ENCODE measurements at places on chromosomes 5 and 9.

DNA sequence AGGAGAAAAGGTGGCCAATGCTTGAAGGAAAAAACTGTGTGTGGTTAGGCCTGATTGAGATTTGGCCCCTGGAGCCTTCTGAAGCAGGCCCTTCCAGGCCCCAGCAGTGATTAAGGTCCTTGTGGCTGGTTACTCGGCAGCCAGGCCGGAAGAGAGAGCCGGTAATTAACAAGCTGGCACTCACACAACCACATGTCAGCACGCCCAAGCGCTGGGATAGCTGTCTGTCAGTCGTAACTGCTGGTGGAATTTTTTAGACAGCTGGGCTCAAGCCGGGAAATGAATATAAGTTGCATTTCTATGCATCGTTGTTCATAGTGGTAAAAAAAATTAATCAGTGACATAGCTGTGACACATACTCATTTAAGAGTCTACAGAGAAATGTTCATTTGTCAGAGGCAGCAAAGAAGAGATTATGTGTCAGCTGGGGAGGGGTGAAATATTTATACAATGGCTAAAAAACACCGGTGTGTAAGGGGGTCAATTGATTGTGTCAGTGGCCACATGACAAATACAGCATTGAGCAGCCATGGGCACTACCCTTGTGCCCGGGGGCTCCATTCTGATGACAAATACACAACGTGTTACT, 13.7 kb upstream of the ARAP3 start:
- no peak for DNase-seq

GRCh38 chr9:2086971-2087370, 71.8 kb downstream of the SMARCA2 start:
- DNase-seq, result no peak

- DNase-seq, result no peak
Measured at GRCh38 chr9:97529363-97530076, 28.1 kb downstream of the TMOD1 start.

- DNase-seq, result no peak
Measured at GRCh38 chr9:110192531-110193261, 15.3 kb downstream of the C9orf152 start.

DNA sequence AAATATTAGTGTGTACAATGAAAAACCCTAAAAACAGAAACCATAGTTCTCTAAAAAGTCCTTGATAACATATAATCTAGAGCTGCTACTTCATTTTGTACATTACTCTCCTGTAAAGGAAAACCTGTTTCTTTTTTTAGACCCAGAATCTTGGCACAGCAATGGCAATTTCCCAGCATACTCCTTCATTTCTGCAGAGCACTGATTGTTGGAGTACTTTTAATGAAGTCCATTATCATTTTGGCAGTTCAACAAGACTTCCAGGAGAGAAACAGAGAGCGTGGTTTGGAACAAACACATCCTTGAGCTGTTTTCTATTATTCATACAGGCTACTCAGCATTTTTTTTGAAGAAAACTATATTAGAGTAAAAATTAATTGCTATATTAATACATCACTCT, 22.7 kb upstream of the MROH2B start:
- DNase-seq, result no peak

DNA sequence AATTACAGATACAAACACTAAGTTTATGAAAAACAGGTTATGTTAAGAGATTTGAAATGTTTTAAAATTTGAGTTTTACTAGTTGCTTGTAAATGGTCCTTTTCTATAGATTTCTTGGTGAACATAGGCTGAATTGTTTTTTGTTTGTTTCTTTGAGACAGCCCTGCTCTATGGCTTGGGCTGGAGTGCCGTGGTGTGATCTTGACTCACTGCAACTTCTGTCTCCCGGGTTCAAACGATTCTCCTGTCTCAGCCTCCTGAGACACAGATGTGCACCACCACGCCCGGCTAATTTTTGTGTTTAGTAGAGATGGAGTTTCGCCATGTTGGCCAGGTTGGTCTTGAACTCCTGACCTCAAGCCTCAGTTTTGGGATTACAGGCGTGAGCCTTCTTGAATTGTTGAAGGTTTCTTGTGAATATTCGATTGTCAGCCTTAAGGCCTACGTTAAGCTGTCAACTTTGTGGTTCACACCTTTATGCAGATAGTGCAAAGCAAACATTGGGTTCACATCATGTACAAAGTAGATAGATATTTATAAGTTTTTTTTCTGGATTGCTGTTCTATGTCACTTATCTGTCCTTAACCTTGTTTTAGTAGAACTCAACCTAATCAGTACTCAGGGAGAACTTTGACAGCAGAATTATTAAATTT, 26.2 kb downstream of the UHRF2 start:
- DNase-seq, result no peak

DNA sequence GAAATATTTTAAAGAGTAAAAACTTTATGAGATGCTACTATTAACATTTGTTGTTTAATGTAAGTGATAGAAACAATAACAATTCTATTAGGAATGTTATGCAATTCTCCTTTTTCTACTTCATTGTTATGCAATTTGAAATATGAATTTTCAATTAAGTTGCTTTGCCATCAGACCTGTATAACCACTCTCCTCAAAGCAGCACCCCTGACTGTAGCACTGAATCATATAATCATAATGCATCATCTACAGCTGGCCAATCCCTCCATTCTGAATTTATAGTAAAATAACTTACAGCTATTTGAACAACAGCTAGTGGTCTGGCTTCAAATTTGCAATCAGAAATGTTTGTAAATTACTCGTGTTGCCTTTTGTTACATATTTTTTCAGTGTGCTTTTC, 29.2 kb downstream of the FBXO4 start:
- DNase-seq, result no peak

- DNase-seq, result no peak
Measured at GRCh38 chr9:127424676-127424999, 456 bp downstream of the ZNF79 start.

DNA sequence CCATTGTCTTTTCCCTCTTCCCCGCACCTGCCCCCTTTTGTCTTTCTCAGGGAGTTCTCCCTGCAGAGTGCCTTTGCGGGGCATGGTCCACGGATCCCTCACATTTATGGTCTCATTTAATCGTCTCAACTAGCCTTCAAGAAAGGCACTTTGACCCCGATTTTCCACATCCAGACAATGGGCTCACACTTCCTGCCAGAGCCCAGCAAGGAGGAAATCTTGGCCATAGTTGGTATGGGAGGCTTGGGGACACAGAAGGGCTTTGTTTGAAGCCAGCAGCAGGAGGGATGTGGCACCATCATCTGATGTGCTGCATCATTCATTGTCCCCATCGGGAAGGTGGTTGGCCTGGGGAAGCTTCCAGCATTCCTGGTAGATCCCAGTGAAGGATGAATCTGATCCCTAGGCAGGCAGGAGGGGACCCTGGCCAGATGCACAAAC, 24.9 kb downstream of the GSN start:
- DNase-seq, result no peak

- no peak for DNase-seq
Measured at GRCh38 chr9:92717201-92718085, 47.2 kb downstream of the BICD2 start.

- no peak for DNase-seq
Measured at GRCh38 chr9:71441266-71441665, 319.8 kb upstream of the TRPM3 start.

- DNase-seq, result no peak
Measured at GRCh38 chr5:424301-425110, 18.5 kb upstream of the EXOC3 start.

GRCh38 chr5:79590396-79590999, 21.7 kb upstream of the TENT2 start:
- no peak for DNase-seq

- no peak for DNase-seq
Measured at GRCh38 chr9:92561374-92562330, 25.9 kb upstream of the ECM2 start.

DNA sequence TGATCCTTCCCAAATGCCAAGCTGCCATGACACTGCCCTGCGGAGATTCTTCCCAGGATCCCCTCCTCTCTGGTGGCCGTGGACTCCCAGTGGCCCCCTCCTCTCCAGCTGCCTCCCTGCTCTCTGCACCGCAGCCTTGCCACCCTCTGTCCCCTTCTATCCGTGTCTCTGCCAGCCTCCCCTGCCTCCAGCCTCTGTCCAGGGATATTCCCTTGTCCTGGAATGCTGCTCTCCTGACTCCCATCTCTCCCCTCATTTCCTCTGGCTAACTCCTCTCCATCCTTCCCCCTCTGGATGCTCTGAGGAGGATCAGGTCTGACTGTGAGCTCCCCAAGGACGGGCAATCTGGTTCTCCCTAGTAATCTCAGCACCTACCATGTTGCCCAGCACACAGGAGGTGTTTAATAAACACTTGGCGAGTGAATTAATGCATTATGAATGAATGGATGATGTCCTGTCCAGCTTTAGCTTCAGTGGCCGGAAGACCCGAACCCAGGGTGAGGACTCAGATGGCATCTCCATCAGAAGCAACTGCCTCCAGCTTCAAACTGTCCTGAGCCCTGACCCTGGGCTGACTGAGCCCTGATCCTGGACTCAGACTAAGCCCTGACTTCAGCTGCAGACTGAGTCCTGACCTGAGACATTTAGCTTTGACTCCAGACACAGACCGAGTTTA, 7.5 kb upstream of the CRB2 start:
- DNase-seq, result no peak

DNA sequence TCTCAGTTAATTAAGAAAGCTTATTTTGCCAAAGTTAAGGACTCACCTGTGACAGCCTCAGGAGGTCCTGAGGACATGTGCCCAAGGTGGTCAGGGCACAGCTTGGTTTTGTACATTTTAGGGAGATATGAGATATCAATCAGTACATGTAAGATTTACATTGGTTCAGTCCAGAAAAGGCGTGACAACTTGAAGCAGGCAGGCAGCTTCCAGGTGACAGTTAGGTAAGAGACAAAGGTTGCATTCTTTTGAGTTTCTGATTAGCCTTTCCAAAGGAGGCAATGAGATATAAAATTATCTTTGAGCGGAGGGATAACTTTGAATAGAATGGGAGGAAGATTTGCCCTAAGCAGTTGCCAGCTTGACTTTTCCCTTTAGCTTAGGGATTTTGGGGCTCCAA, 47.8 kb downstream of the SLC1A1 start:
- no peak for DNase-seq

DNA sequence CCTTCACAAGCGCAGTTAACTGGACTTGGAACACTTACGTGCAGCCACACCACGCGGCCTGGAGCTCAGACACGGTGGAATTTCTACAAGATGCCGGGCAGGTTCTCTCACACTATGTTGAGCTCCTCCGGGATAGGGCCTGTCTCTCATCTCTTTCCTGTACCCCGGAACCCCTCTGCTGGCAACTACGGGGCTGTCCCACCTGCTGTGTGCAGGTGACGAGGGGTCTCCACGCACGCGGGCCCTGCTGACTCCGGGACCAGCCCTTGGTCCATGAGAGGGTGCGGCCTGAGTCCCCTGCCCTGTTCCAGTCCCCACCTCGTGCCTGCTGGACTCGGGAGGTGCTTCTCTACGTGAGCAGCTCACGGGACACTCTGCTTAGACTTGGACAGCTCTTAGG, 40.1 kb downstream of the SLC6A3 start:
- DNase-seq, result no peak

- DNase-seq, result no peak
Measured at GRCh38 chr5:114450437-114450836, 88.6 kb downstream of the KCNN2 start.

DNA sequence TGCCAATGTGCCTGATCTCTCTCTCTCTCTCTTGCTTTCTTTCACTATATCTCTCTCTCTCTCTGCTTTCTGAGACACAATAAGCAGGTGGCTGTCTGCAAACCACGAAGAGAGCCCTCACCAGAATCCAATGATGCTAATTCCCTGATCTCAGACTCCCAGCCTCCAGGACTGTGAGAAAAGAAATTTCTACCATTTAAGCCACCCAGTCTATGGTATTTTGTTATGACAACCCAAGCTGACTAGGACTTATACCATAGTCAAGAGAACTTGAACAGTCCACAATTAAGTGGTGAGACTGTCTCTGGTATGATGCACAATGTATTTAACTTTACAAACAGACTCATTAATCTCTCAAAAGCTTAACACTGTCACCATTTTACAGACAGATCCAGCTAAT, 67.0 kb downstream of the NFIB start:
- no peak for DNase-seq

DNA sequence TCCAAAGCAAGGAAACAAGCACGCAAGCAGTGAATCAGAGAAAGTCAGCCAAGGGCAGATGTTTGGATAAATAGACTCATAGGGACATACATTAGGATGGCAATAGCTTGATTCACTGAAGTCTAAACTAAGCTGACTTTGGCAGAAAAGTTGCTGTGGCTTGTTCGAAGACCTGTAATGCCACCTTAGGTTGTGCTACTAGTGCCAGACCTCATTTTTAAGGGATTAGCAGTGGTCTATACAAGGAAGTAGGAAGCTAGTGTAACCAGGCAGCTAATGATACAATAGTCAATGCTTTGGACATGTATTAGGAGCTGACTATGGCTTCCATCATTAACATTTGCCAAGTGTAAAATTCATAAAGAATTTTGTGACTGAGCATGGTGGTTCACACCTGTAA, 63.1 kb downstream of the FCHO2 start:
- no peak for DNase-seq

- DNase-seq, result no peak
Measured at GRCh38 chr5:76958991-76959767, 6.3 kb downstream of the CRHBP start.

DNA sequence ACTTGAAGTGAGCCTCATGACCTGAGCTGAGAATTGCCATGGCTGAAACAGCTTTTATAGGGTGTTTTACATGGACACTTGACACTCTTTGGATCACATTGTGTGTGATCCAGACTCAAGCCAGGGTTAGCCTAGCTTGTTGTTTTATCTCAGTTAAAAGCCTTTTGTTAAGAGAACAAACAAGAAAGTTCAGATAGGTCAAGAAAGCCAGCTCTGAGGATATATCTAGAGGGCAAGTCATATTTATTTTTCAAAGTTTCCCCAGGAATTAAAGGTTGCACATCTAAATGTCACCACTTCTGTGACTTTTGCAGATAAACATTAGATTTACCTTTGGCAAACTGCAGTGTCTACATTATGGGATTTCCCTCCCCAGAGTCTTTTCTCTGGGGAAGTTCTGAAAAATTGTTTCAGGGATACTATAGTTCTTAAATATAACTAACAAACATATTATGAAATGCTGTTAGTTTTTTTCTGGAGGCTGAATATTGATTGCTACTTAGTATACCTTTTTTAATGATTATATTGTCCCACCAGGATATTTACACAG, 134.5 kb downstream of the C9orf152 start:
- no peak for DNase-seq

All from stimulated activated CD4-positive, alpha-beta T cell treated with anti-CD3 and anti-CD28 coated beads, Interleukin-1b, Interleukin-23, amount 100 ng/mL, for 4 hours (primary cell).